ENCODE measurements at places on chromosomes 13 and 19. TPM values are rescaled to one million over a fixed set of nuclear protein-coding genes. Genes with fewer than 3 reads are reported as not detected.

The LRP3 gene
- 0.43 TPM for total RNA-seq

The TPM4 gene
- total RNA-seq: 282 TPM

The LRRC63 gene
- total RNA-seq: 1.6 TPM

The S1PR4 gene
- 134 TPM for total RNA-seq

The PRKCG gene
- total RNA-seq: not detected

The FLT3LG gene
- total RNA-seq: 282 TPM

GRCh38 chr19:17557466-17557865 is 2.0 kb downstream of the COLGALT1 start:
- H3K27me3 ChIP-seq: no peaks in the 10 kb centered on the region
- H3K36me3 ChIP-seq: peaks cover 12% of the 10 kb centered on the region
- H3K4me3 ChIP-seq: peak overlapping the region; percentile 88
- no peak for DNase-seq

DNA sequence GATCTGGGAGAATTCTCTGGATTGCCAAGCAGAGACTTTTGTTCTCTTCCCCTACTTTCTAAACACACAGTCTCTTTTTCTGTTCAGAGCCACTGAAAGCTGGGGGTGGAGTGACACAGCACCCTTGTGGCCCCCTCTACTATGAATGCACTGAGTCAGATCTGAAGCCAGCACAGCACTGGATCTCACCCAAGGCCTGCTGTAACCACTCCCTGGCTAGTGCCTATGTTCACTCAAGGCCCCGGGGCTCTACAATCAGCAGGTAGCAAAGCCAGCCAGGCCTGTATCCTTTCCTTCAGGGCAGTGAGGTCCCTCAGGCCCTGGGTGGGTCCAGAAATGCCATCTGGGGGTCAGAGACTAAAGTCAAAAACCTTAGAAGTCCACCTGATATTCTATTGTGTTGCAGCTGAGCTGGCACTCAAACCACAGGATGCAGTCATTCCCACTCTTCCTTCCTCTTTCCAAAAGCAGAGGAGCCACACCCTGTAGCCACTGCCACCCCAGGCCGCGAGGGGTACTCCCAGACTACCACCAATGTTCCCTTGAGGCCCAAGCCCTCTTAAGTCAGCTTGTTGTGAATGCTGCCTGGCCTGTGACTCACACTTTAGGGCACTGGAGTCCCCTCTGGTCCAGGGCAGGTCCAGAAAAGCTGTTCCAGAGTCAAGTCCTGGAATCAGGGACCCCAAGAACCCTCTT is 110.1 kb upstream of the RXFP2 start:
- H3K4me1 ChIP-seq: no peaks in the 10 kb centered on the region
- no peaks in the 10 kb centered on the region for H3K27me3 ChIP-seq
- H3K4me3 ChIP-seq: no peak overlapping the region
- DNase-seq: no peak
- no peak overlapping the region for H3K27ac ChIP-seq

- no peaks in the 10 kb centered on the region for H3K36me3 ChIP-seq
- H3K4me1 ChIP-seq: peaks cover 16% of the 10 kb centered on the region
- no peak for DNase-seq
- no peak overlapping the region for H3K4me3 ChIP-seq
- H3K27ac ChIP-seq: no peak overlapping the region
- peaks cover 4% of the 10 kb centered on the region for H3K27me3 ChIP-seq
Observed at GRCh38 chr19:55465460-55466240, 1.1 kb upstream of the C19orf85 start.

DNA sequence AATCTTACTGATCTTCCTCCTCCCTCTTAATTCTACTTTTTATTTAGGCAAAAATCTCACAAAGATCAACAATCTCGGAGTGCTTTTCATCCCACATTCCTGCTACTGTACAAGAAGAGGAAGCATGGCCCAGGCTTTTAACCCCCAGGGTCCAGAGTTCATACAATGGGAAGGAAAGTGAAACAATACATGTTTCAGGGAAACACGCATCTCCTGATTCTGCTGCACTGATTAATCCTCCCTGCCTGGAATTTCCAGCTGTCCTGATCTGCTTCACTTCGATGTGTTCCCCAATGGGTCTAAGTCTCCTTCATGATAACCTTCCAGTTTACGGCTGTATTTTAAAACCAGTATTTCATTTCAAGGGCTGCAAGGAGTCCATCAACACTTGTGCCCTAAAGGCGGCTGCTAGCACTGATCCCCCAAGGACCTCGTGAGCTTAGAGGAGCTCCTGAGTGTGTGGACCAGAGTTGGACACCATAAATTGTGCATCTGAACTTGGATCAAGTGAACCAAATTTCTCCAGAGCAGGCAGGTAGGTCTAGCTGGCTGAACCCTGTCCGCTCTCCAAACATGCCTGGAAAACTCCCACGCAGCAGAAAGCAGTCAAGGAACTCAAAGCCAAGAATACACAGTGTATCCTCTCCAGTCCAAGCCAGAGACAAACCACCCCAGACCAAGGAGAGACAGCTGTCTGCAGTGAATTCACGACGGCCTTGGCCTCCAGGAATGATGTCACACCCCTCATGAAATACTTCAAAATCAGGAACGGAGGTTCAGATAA is 44.3 kb downstream of the COL4A1 start:
- peaks cover 20% of the 10 kb centered on the region for H3K27me3 ChIP-seq
- H3K36me3 ChIP-seq: no peaks in the 10 kb centered on the region
- no peaks in the 10 kb centered on the region for H3K4me1 ChIP-seq
- H3K4me3 ChIP-seq: no peak overlapping the region
- H3K27ac ChIP-seq: no peak overlapping the region

DNA sequence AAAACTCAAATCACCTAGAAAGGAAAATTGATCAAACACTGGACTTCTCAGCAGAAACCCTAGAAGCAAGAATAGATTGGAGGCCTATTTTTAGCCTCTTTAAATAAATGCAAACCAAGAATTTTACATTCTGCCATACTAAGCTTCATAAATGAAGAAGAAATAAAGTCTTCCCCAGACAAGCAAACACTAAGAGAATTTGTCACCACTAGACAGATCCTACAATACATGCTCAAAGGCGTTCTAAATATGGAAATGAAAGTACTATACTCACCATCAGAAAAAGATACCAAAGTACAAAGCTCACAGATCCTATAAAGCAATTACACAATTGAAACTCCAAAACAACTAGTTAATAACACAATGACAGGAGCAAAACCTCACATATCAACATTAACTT is 578.1 kb downstream of the UQCRFS1 start:
- H3K27me3 ChIP-seq: no peaks in the 10 kb centered on the region
- H3K4me3 ChIP-seq: no peak overlapping the region
- H3K36me3 ChIP-seq: no peaks in the 10 kb centered on the region
- DNase-seq: no peak
- H3K27ac ChIP-seq: no peak overlapping the region

DNA sequence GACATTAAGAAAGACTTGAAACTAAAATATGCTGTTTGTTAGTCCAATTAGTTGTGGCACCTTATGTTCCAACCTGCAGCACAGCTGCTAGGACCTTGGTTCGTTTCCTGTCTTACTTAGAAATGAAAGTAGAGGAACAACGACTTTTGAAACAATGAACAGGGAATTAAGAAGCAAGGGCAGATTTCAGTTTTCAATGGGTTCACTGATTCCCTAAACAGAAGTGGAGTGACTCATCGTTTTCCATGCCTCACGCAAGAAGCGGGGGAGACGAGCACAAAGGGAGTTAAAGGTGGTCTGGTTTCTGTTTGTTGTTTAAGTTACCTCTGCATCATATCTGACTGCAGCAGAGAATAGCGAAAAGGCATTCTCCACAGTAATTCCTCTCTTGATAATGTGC is 44.8 kb downstream of the PHF11 start:
- peaks cover 20% of the 10 kb centered on the region for H3K4me1 ChIP-seq
- no peaks in the 10 kb centered on the region for H3K27me3 ChIP-seq
- peak overlapping the region; percentile 88 for H3K27ac ChIP-seq
- H3K36me3 ChIP-seq: peaks cover 28% of the 10 kb centered on the region
- no peak for DNase-seq

GRCh38 chr13:98471934-98472333 is 105.0 kb downstream of the STK24 start:
- H3K4me1 ChIP-seq: peaks cover 23% of the 10 kb centered on the region
- no peak overlapping the region for H3K4me3 ChIP-seq
- H3K27ac ChIP-seq: peak overlapping the region; percentile 23
- no peak for DNase-seq
- H3K36me3 ChIP-seq: peaks cover 44% of the 10 kb centered on the region
- no peaks in the 10 kb centered on the region for H3K27me3 ChIP-seq

- no peaks in the 10 kb centered on the region for H3K4me1 ChIP-seq
- no peaks in the 10 kb centered on the region for H3K36me3 ChIP-seq
- H3K4me3 ChIP-seq: no peak overlapping the region
- H3K27ac ChIP-seq: no peak overlapping the region
- no peak for DNase-seq
- H3K27me3 ChIP-seq: peaks cover 7% of the 10 kb centered on the region
Observed at GRCh38 chr13:31184981-31185645, 14.7 kb upstream of the B3GLCT start.

All from activated naive CD8-positive, alpha-beta T cell treated with anti-CD3 and anti-CD28 coated beads, Interleukin-2, amount 10 ng/mL, durations not matched to agents 7 days and 5 days (primary cell).